Urinary bladder (tissue), 4 donors: ENCODE measurements at places on chromosomes 13 and 19. TPM values are rescaled to one million over a fixed set of nuclear protein-coding genes. Genes with fewer than 3 reads are reported as not detected.

DNA sequence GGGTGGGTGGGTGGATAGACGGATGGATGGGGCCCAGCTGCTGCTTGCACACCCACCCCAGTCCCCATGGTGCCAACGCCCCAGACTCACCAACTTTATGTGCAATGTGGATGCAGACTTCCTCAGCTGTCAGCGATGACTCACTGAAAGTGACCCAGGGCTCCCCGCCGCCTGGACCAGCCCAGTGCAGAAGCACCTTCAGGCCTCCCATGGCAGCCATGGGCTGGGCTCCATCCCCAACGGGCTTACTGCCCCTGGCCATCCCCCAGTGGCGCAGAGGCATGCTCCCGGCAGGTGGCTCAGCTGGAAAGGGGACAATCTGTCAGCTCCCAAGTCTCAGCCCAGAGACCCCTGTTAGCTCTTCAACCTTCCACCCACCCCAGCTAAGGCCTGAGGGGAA lies 2.2 kb downstream of the TYK2 start:
- no peak for DNase-seq

DNA sequence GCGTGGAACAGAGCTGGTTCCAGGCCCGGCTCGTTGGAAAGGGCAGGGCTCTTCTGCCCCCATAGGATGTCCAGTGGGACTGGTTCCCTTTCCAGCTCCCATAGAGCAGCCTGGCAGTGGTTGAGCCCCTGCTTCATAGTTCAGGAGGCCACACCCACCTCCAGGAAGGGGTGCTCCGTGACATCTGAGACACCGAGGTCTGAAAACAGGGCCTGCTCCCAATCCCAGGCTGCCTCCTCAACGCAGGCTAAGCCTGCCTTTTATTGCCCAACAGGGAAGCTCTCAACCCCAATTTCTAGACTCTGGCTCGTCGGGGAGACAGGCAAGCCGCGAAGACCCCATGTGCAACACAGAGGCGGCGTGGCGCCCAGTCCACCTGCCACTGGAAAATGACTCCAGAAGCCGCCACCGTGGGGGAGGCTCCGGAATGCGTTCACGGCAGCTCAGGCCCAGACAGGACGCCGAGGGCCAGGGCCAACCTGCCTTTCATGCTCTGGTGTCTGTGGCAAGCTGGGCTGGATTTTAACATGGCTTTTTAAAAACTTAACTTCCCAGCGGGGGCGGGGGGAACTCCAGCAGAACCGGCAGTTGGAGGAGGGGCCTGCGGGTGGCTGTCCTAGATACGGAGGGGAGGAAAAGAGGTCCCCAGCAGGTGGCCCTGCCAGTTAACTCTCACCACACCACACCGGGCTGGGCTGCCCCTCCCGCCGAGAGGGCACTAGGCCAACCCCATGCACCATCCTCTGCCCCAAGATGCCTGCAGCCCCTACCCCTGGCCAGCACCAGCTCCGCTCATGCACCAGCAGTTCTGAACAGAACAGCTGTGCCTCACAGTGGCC lies 17.9 kb upstream of the TINCR start:
- DNase-seq = peak; percentile 42

GPR4 gene
- 0.32 TPM for total RNA-seq

GRCh38 chr19:31518216-31519020 lies 169.2 kb upstream of the TSHZ3 start:
- DNase-seq = peak; percentile 10

DNA sequence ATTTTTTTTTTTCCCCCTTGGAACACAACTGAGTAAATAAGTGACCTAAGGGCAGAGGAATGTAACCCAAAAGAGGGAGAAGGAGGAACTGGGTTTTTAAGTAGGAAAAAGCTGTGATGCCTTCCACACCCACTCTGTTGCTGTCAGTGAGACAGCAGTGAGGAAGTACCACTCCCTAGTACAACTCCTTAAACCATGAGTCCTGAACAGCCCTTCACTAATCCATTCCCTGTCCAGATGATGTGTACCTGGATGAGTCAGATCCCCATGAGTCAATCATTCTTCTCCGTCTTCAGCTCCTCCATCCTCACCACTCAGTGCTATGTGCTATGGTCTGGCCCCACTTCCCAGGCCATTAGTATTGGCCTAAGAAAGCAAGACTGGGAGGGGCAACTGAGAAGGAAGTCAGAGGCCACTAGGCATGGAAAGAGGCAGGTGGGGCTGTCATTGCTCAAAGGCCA lies 12.9 kb upstream of the CXCL17 start:
- DNase-seq = no peak

DNA sequence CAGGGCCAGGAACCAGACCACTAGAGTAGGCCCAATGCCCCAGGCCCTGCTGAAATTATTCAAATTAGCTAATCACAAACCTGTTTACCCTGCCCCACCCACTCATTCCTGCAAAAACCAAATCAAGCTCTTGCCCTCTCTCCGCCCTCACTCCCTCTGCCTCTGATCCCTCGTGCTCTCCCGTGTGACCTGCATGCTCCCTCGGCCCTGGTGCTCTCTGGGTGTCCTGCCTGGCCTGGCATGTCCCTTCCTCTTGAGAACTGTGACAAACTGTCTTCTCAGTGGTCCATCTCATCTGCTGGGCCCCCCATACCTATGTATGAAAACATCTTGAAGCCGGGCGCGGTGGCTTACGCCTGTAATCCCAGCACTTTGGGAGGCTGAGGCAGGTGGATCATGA lies 12.2 kb upstream of the TTYH1 start:
- no peak for DNase-seq

- DNase-seq = no peak
Measured at GRCh38 chr13:66821551-66821950, 408.6 kb downstream of the PCDH9 start.

DNA sequence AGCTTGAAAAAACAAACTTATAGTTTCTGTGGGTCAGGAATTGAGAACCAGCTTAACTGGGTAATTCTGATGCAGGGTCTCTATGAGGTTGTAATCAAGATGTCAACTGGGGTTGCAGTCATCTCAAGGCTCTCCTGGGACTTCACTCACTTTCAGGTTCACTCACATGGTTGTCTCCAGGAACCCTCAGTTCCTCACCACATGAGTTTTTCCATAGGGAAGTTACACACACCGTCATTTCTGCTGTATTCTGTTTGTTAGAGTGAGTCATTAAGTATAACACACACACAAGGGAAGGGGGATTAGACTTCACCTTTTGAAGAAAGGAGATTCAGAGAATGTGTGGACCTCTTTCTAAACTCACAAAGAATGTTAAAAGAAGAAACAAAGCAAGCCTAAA lies 34.9 kb upstream of the MLNR start:
- DNase-seq = no peak

GRCh38 chr19:15452111-15453047 lies 2.6 kb upstream of the WIZ start:
- DNase-seq = no peak

GRCh38 chr13:37209621-37210580 lies 104.4 kb upstream of the CSNK1A1L start:
- no peak for DNase-seq

DNA sequence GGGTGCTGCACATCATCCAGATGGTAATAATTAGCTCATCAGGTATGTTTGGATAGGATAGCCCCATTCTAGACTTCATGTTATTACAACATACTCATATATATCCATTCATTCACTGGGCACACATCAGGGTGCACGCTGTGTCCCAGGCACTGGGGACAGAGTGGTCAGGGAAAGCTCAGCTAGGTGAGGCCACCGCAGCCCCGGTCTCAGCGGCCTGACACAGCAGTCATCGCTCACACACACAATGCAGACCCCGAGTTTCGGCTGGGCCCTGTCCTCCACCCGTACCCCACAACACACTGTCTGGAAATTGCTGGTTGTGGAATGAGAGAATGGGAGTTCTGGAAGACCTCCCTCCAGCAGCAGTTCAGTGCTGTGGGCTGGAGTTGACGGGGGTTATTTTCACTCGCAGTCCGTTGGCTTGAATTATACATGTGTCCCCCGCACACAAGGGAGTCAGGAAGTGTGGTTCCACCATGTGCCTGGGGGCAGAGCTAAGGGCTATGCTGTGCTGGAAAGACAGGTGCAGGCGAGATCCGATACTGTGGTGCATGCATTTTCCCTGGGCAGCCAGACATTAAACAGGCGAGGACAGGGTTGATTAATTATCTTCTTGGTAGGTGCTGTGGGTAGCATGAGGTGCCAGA lies 257.6 kb downstream of the TEX29 start:
- no peak for DNase-seq

GTPBP3 gene
- 11.2 TPM for total RNA-seq
